ENCODE measurements at places on chromosomes 4 and X. TPM values are rescaled to one million over a fixed set of nuclear protein-coding genes. Genes with fewer than 3 reads are reported as not detected.
A peak's percentile ranks its signal among the peaks of the same experiment; 100 is the strongest.

The TCEAL5 gene
- 103 TPM for total RNA-seq

The TRO gene
- total RNA-seq = 31.2 TPM

The NPNT gene
- 5.4 TPM for total RNA-seq

The MAOA gene
- 12.3 TPM for total RNA-seq

The WAS gene
- total RNA-seq = 2.5 TPM

The GPR34 gene
- total RNA-seq = 3.8 TPM

The MFSD8 gene
- 27.2 TPM for total RNA-seq

The MAP3K15 gene
- 2.5 TPM for total RNA-seq

The PRRG1 gene
- 3.1 TPM for total RNA-seq

The CENPE gene
- 6.6 TPM for total RNA-seq

The ACE2 gene
- total RNA-seq = 116 TPM

The RRH gene
- total RNA-seq = 1.0 TPM

DNA sequence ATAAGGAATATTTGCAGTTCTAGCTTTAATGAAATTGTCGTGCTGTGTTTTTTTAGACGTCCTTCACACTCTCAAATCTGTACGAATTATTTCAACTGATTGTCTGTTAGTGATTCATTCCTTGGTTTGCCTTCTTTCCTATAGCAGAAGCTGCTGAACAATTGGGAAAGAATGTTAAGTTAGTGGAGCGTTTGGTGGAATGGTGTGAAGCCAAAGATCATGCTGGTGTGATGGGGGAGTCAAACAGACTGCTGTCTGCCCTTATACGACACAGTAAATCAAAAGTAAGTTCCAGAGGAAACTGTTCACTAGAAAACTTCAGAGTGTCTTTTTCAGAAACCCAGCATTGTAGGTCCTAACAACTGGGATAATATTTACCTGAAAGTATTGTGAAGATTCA is 159.9 kb downstream of the RAP1GDS1 start:
- no peak for DNase-seq
- no peaks in the 10 kb centered on the region for H3K27me3 ChIP-seq
- H3K36me3 ChIP-seq = no peaks in the 10 kb centered on the region

- H3K36me3 ChIP-seq = no peaks in the 10 kb centered on the region
- H3K27ac ChIP-seq = no peak overlapping the region
- no peaks in the 10 kb centered on the region for H3K27me3 ChIP-seq
- no peak for DNase-seq
These were observed 241.0 kb downstream of the SLC39A8 start for GRCh38 chr4:102104278-102104677.

GRCh38 chr4:1492651-1493539 is 86.7 kb upstream of the NKX1-1 start:
- no peak overlapping the region for H3K27ac ChIP-seq
- H3K36me3 ChIP-seq = no peaks in the 10 kb centered on the region
- no peak for DNase-seq
- H3K4me1 ChIP-seq = no peaks in the 10 kb centered on the region
- no peak overlapping the region for H3K4me3 ChIP-seq

DNA sequence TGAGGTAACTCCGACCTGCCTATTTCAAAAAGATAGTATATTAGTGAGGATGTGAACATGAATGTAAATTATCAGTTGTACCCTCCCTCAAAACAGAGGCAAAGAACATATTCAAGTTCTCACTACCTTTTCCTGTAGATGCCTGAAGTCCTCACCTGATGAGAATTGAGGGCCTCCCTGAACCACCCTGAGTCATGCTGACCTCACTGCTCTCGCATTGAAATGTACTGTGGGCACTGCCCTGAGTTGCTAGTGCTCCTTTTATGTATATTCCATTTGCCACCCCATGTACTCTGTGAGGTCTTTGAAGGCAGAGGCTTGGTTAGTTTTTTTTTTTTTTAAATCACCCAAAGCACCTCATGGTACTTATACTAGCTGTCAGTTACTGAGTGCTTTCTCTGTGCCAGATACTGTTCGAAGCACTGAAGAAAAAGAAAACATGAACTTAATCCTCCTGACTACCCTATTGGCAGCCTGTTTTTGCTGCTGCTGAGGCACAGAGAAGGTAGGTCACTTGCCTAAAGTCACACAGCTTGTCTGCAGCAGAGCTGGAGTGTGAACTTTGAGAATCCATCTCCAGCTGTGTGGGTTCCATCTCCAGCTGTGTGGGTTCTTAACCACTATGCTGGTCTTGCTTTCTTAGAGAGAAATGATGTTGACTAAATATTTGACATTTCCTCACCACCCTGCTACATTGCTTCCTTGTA is 253.1 kb upstream of the GPC4 start:
- H3K27me3 ChIP-seq = no peaks in the 10 kb centered on the region
- no peak overlapping the region for H3K27ac ChIP-seq
- H3K4me1 ChIP-seq = no peaks in the 10 kb centered on the region
- H3K36me3 ChIP-seq = no peaks in the 10 kb centered on the region
- no peak for DNase-seq

- no peak for DNase-seq
- H3K4me3 ChIP-seq = no peak overlapping the region
- no peaks in the 10 kb centered on the region for H3K4me1 ChIP-seq
- no peaks in the 10 kb centered on the region for H3K36me3 ChIP-seq
- H3K27ac ChIP-seq = no peak overlapping the region
These were observed 420.1 kb downstream of the ZNF674 start for GRCh38 chrX:46125111-46125510.

DNA sequence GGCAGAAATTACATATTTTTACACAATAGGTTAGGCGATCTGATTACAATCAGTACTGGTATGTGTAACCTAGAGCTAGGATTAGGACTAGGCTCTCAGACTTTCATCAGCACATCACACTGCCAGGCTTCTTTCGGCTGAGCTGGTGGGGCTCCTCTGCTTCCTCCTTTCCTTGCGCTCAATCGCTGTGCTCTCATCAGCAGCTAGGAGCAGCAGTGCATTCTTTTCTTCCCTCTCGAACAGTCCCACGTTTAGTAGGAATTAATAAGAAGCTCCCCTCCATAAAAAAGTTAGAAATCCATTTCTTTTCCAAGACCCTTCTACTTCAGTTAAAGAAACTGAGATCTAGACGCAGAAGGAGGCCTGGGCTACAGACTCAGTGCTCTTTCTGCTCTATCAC is 350.4 kb downstream of the SPRY1 start:
- DNase-seq = no peak
- peaks cover 6% of the 10 kb centered on the region for H3K4me1 ChIP-seq
- no peak overlapping the region for H3K4me3 ChIP-seq
- no peaks in the 10 kb centered on the region for H3K36me3 ChIP-seq
- no peak overlapping the region for H3K27ac ChIP-seq

DNA sequence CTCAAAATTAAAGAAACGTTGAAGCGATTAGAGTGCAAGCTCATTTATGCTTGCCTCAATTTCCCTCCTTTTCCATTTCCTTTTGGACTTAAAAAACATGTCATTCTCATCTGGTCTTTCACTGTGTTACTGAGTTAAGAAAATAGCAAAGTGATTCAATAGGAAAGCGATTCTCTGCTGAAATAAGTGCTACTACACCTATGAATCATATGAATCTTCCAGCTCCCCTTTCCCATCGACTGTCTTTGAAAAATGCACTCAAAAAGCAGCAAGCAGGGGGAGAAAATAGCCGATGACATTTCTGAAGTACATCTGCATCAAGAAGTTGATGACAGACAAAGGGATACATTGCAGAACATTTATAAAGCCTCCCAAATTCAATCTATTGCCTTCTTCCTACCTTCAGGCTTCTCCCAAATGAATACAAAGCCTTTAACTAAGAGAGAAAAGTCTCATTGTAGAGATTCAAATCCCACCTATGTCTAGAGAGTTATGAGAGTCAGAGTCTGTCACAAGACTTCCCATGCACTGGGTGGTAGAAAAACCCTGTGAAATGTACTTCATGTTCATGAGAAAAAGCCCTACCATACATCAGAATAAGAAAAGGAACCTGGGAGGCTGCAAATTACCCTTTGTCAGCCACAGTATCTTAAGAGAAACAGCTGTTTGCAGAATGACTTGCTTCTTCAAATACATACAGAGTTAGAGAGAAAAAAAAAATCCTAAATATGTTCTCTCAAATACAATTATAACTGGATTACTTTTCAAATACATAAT is 78.9 kb downstream of the MBNL3 start:
- peak overlapping the region; percentile 50 for H3K4me3 ChIP-seq
- H3K4me1 ChIP-seq = no peaks in the 10 kb centered on the region
- no peaks in the 10 kb centered on the region for H3K36me3 ChIP-seq
- no peaks in the 10 kb centered on the region for H3K27me3 ChIP-seq

- H3K4me3 ChIP-seq = no peak overlapping the region
- no peaks in the 10 kb centered on the region for H3K27me3 ChIP-seq
- DNase-seq = no peak
- H3K36me3 ChIP-seq = no peaks in the 10 kb centered on the region
- no peak overlapping the region for H3K27ac ChIP-seq
- no peaks in the 10 kb centered on the region for H3K4me1 ChIP-seq
These were observed 191.4 kb downstream of the COL25A1 start for GRCh38 chr4:109111031-109111430.

GRCh38 chr4:184028561-184029374 is 123.7 kb downstream of the STOX2 start:
- peak overlapping the region; percentile 10 for H3K4me3 ChIP-seq
- H3K4me1 ChIP-seq = no peaks in the 10 kb centered on the region
- no peaks in the 10 kb centered on the region for H3K27me3 ChIP-seq
- H3K36me3 ChIP-seq = no peaks in the 10 kb centered on the region

DNA sequence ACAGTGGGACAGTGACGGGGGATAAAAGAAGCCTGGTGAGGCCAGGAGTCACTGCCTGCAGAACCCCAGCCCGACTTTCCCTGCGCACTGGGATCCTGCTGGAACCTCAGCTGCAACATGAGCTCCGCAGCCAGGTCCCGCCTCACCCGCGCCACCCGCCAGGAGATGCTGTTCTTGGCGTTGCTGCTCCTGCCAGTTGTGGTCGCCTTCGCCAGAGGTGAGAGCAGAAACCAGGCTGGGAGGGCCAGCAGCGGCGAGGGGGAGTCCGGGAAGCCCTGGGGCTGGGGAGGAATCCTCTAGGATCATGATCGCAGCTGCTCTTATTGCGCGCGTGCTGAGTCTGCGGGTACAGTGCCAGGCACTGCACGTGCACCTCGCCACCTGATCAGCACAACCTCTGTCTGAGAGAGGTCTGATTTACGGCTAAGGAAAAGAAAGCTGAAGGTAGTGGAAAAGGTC is at the start of gene PF4V1:
TSS of gene PF4V1 (plus strand) at position 51 of the 459 bp plus-strand sequence. CDS start at position 118, 67 bp downstream.
- H3K27me3 ChIP-seq = no peaks in the 10 kb centered on the region
- no peak within 1 kb of the TSS for H3K4me3 ChIP-seq
- H3K27ac ChIP-seq = no peak within 1 kb of the TSS
- H3K4me1 ChIP-seq = no peaks in the 10 kb centered on the region
- DNase-seq = peak; percentile 18

GRCh38 chr4:45062935-45063545 is 336.7 kb upstream of the GNPDA2 start:
- no peaks in the 10 kb centered on the region for H3K27me3 ChIP-seq
- H3K4me3 ChIP-seq = no peak overlapping the region
- H3K36me3 ChIP-seq = no peaks in the 10 kb centered on the region
- DNase-seq = no peak

DNA sequence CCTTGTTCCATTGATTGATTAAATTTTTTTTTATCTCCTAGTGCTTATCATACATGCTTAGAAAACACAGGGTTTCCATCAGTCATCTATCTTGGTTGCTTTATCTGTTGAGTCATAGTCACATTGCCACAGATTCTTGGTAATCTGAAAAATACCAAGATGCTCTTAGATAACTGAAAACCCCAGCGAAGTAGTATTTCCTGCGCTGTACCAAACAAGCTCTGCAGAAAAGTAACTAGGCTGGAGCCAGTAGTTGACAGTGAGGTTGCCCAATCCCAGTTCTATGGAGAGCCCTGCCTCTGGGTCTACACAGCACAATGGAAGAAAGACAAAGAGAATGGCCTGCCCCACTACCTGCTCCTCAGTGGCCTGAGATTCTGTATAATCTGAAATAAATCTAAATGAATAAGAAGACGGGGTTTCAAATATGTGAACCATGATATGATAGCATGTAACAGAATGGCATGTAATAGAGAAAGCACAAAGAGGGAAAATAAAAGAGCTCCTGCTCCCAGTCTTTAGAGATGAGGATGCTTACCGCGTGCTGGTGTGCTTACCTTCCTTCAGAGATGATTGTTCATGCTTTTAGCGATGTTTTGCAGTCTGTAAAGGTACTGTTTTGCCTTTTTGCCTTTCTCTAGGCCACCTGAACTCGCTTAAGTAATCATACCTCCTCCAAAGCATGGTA is 55.3 kb upstream of the RAPGEF2 start:
- no peak overlapping the region for H3K27ac ChIP-seq
- H3K4me1 ChIP-seq = no peaks in the 10 kb centered on the region
- no peaks in the 10 kb centered on the region for H3K36me3 ChIP-seq
- H3K27me3 ChIP-seq = no peaks in the 10 kb centered on the region
- DNase-seq = no peak

DNA sequence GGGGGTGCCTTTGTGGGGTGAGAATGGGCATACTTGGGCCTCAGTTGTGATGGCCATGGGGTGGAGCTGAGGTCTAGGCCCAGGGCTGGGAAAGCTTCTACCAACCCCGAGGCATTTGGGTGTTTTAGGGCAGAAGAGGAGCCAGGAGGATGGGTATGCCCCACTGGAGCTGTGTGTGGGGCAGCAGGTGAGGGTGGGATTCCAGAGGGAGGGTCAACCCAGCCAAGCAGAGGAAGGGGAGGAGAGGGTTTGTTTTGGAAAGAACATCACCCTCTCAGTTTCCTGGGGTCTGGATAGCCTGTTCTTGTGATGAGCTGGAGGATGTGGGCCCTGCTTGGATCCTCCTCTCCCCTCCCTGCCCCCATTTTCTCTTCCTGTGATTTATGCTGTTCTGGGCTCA is 620 bp downstream of the IL9R start:
- no peaks in the 10 kb centered on the region for H3K4me1 ChIP-seq
- H3K36me3 ChIP-seq = no peaks in the 10 kb centered on the region
- no peak overlapping the region for H3K4me3 ChIP-seq
- DNase-seq = no peak

- H3K4me1 ChIP-seq = no peaks in the 10 kb centered on the region
- H3K36me3 ChIP-seq = no peaks in the 10 kb centered on the region
- DNase-seq = no peak
- H3K4me3 ChIP-seq = no peak overlapping the region
- no peak overlapping the region for H3K27ac ChIP-seq
- no peaks in the 10 kb centered on the region for H3K27me3 ChIP-seq
These were observed 602.8 kb downstream of the INPP4B start for GRCh38 chr4:142243255-142243654.

- H3K36me3 ChIP-seq = no peaks in the 10 kb centered on the region
- no peak overlapping the region for H3K4me3 ChIP-seq
- no peaks in the 10 kb centered on the region for H3K4me1 ChIP-seq
These were observed 6.8 kb upstream of the SORCS2 start for GRCh38 chr4:7185487-7186030.

- no peaks in the 10 kb centered on the region for H3K4me1 ChIP-seq
- H3K36me3 ChIP-seq = no peaks in the 10 kb centered on the region
- DNase-seq = no peak
These were observed 27.8 kb upstream of the CD99L2 start for GRCh38 chrX:150926304-150926703.

GRCh38 chrX:153662266-153662665 is 11.3 kb downstream of the PNCK start:
- peak; percentile 74 for DNase-seq
- H3K27me3 ChIP-seq = no peaks in the 10 kb centered on the region
- H3K36me3 ChIP-seq = no peaks in the 10 kb centered on the region
- no peak overlapping the region for H3K27ac ChIP-seq
- H3K4me3 ChIP-seq = no peak overlapping the region
